Endothelial cell of umbilical vein (primary cell): ENCODE measurements at places on chromosomes 1 and 21. TPM values are rescaled to one million over a fixed set of nuclear protein-coding genes. Genes with fewer than 3 reads are reported as not detected.

- no peak overlapping the region for H3K4me3 ChIP-seq
- DNase-seq: no peak
- H3K4me1 ChIP-seq: no peaks in the 10 kb centered on the region
- H3K27me3 ChIP-seq: no peaks in the 10 kb centered on the region
Measured at GRCh38 chr1:2466270-2466665, 9.8 kb upstream of the PLCH2 start.

DNA sequence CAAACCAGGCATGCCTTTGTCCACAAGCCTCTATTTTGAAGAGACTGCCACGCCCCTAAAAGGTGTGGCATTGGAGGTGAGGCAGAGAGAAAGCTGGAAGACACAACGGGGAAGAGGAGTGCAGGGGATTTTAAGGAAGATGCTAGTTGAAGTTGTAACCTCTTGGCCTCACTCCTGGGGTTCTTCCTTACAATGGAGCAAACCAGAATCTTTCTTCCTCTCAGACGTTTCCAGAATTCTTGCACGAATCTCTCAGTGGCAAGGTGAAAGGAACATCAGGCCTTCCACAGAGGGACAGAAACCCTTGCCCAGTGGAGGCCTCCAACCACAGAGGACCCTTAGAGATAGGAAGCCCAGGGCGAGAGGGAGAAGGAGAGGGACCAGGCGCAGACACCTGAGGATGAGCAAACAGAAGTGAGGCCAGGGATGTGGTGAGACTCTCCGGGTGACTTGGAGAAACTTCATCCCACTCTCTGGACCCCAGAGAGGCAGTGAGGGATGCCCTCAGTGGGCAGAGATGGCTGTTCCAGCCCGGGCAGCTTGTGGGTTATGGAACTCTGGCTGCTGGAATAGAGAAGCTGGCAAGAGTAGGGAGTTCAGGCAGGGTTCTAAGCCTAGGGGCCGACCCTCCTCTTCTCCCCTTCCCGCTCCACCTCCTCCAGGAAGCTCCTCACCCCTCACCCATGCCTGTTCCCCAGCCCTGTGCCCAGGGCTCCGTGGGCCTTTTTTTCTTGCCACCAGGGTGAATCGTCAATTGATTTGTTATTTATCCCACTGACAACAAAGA is 136.8 kb upstream of the RUNX3 start:
- no peaks in the 10 kb centered on the region for H3K27me3 ChIP-seq
- H3K36me3 ChIP-seq: no peaks in the 10 kb centered on the region
- no peaks in the 10 kb centered on the region for H3K4me1 ChIP-seq
- H3K27ac ChIP-seq: no peak overlapping the region

C1orf94 gene
- total RNA-seq: not detected in 2 replicates

DNA sequence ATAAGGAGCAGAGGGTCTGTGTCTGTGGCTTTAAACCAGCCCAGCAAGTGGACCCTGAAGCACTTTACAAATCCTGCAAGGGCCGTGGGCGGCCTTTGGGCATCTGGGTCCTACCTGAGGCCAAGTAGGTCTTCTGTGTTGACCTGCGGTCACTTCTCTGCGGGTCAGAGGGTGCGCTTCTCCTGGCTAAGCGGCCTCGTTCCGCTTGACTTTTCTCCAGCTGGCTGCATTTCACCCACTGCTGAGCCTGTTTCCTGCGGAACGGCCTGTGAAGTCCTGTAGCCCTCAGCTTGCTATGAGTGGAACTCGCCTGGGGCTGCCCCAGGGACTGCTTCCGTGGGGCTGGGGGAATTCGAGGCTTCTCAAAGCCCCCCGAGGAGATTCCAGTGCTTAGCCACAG is 43.3 kb downstream of the SLC37A1 start:
- no peak overlapping the region for H3K4me3 ChIP-seq
- no peaks in the 10 kb centered on the region for H3K4me1 ChIP-seq
- no peak overlapping the region for H3K27ac ChIP-seq
- no peaks in the 10 kb centered on the region for H3K36me3 ChIP-seq
- no peak for DNase-seq
- H3K27me3 ChIP-seq: no peaks in the 10 kb centered on the region

DNA sequence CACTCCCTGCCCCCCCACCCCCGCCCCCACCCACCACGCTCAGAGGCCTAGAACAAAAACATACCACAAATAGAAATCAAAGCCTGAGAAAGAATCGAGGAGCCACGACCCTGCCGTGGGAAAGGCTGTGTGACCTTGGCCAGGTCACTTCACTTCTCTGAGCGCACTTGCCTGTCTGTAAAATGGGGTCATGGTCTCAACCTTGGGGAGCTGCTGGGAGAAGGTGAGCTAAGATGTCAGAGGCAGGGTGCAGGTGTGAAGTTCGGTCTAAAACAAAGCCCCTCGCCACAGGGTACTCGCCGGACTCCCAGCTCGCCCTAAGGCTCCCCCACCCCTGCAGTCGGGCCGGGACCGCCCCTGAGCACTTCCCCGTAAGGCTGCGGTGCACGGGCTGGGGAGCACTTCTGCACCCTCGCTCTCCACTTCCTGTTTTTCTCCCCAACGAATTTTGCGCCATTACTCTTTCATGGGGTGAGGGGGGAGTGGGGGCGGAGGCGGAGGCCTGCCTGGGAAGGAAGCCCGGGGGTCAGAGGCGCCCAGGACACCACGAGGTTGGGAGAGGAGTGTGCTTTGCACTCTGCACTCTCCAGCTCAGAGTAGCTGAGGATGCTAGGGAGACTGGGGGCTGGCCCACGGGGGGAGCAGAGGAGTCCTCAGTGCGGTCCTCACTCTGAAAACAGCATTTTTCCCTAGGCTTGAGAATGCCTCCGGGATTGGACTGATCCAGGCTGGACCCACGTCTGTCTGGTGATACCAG is 21.9 kb upstream of the PIK3CD start:
- H3K36me3 ChIP-seq: no peaks in the 10 kb centered on the region
- H3K27ac ChIP-seq: no peak overlapping the region
- DNase-seq: no peak
- H3K4me1 ChIP-seq: no peaks in the 10 kb centered on the region
- H3K4me3 ChIP-seq: no peak overlapping the region
- H3K27me3 ChIP-seq: no peaks in the 10 kb centered on the region

- H3K27me3 ChIP-seq: no peaks in the 10 kb centered on the region
- H3K4me3 ChIP-seq: no peak overlapping the region
- no peaks in the 10 kb centered on the region for H3K4me1 ChIP-seq
- DNase-seq: no peak
- H3K36me3 ChIP-seq: peaks cover 4% of the 10 kb centered on the region
Measured at GRCh38 chr1:115685029-115685705, 43.4 kb downstream of the VANGL1 start.

DNA sequence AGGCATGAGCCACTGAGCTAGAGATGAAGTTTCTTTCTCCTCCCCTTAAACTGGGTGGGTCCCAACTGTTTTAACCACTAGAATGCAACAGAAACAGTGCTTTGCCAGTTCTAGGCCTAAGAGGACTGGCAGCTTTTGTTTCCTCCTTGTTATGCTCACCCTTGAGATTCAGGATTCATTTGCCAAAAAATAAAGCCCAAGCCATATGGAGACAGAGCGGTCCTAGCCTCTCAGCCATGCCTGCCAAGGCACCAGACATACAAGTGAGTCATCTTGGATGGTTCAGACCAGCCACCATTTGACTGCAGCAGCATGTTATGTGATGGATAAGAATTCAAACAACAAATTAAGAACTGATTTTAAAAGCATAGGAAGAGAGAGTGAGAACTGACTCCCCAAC is 38.1 kb upstream of the STUM start:
- no peak overlapping the region for H3K4me3 ChIP-seq
- peaks cover 5% of the 10 kb centered on the region for H3K27me3 ChIP-seq

CHIA gene
- total RNA-seq: not detected in 2 replicates

GRCh38 chr1:182367926-182368325 is 23.7 kb downstream of the GLUL start:
- DNase-seq: no peak
- H3K27ac ChIP-seq: no peak overlapping the region
- H3K4me3 ChIP-seq: no peak overlapping the region
- H3K4me1 ChIP-seq: no peaks in the 10 kb centered on the region
- peaks cover 5% of the 10 kb centered on the region for H3K27me3 ChIP-seq
- no peaks in the 10 kb centered on the region for H3K36me3 ChIP-seq

DNA sequence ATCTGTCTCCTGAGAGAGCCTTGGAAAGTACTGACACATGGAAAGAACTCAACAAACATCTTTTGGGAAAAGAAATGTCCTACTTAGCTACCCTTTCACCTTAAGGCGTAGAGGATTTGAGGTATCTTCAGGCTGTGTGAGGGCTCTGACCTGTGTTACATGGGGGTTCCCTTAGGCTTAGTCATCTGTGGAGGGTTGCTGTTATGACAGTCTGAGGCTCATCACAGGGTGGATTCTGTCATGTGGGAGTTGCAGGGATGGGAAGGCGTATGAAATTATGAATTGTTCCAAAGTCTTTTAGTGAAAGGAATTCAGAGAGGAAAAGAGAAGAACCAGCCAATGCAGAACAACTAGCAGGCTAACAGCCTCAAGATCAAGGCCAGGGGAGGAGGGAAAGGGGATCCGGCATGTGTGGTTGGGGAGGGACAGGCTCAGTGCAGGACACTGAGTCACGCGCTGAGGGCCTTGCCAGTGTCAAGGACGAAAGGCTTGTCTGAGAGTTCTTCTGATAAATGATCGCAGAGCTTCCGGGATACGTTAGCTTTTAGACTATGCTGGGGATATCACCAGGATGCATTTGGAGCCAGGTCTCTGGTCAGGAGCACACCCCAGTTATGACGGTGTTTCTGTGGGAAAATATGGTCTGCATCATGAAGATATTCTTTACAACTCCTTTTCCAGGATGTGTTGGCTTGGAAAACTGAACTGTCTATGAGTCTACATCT is 24.6 kb upstream of the PLA2G2C start:
- H3K27me3 ChIP-seq: peaks cover 7% of the 10 kb centered on the region
- no peak for DNase-seq
- H3K36me3 ChIP-seq: no peaks in the 10 kb centered on the region
- no peak overlapping the region for H3K4me3 ChIP-seq

DNA sequence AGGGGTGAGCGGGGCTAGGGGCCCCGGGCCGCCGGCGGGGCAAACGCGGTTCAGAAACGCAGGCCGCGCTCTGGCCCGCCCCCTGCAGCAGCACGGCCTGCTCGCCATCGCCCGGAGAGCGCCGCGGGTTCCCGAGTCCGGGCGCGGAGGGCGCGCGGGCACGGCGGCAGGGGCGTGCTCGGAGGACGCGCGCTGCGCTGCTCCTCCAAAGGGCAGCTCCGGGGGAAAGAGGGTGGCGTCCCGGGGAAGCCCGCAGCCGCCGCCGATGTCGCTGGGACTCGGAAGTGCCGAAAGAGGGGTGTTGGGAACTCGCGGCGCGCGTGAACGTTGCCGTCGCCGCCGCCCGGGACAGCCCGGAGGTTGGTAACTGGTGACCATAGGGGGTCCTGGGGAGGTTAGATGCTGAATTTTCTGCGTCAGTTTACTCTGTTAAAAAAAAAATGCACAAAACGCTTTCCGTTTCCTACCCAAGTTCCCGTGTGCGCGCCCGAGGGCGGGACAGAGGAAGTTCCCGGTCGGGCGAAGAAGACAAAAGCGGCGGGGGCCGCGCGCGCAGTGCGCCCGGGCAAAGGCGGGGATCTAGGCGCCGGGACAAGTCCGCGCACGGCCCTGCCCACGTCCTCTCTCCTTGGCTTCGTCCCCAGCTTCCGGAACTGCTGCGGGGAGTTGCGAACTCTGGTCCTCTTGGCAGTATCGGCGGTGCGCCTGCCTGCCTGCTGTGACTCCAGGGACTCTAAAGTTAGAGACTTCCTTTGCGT is at the start of gene HHAT:
HHAT (plus strand) TSS at position 157 of the 758 bp plus-strand sequence. CDS start 20,074 bp downstream, outside the sequence.
- peak; percentile 59 for DNase-seq
- H3K36me3 ChIP-seq: no peaks in the 10 kb centered on the region
- H3K4me1 ChIP-seq: peaks cover 6% of the 10 kb centered on the region
- peak within 1 kb of the TSS; percentile 75 for H3K27ac ChIP-seq

DNA sequence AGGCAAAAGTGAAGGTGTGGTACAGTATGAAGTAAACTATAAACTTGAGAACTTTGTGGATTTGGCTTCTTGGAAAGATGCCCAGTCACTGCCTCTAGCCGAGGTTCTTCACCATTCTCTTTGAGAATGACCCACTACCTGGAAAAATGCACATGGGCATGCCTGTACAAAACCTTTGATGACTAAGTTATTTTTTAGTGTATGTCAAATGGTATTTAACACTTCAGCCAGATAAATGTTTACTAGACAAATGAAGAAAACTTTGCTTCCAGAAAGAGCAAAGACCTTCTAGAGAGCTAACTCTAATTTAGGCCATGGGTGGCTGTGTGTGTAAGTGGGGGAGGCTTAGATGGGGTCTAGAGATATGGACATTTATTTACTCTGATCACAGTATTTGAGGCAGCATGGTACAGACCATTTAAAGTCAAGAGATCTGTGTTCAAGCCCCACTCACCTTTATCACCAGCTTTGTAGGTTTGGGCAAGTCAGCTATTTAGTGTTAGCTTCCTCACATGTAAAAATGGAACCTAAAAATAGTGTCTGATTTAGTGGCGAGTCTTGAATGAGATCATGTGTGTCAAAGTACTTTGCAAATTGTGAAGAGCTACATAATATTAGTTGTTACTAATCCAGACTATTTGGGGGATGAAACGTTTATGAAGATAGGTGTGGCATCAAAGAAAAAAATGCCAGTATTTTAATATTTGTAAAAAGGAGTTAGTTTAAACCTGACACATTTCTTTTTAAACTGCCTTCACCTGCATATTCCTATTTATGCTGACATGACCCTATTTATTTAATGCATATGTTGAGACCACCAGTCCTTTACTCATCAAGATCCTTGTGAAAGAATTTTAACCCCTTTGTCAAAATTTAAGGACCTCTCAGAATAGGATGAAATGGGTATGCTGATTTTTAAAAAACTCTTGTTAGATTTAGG is 20.2 kb downstream of the NFYC start:
- DNase-seq: peak; percentile 42
- H3K27ac ChIP-seq: peak overlapping the region; percentile 22
- peak overlapping the region; percentile 7 for H3K4me3 ChIP-seq
- no peaks in the 10 kb centered on the region for H3K27me3 ChIP-seq

DNA sequence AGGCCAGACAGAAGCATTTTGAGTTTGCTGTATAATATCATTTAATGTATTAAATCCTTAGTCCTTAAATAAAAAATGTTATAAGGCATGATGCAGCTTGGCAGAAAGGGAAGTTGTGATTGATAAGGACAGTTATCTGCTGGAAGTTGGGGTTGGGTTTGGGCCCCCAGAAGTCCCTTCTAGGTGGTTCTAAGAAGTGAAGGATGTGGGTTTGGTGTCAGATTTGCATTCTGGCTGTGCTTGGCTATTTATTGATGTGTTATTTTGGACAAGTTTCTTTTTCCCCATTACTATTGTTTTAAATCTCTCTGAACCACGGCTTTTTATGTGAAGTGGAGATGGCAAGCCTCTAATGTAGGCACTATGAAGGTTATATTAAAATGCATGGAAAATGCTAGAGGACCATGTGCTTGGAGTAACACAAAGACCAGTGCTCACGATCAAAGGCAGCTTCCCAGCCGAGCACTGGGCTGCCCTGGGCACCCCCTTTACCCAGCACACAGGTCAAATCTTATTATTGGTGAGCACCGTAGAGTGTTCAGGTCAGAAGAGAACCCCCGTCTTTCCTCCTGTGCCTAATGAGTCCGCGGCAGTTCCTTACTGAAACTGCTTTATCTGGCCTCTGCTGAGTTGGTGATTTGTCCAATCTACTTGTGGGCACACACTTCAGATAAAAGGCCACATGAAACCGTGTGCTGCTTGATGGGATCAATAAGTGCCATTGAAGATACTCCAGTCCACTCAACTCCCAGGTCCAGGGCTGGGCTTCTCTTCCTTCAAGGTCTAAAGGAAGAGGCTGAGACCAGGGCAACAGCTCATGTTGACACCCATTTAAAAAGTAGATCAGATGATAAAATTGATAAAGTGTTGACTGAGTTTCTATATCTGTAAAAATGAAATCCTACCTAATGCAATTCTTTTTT is 212.0 kb downstream of the PRDM2 start:
- no peaks in the 10 kb centered on the region for H3K36me3 ChIP-seq
- no peak overlapping the region for H3K27ac ChIP-seq

- peak; percentile 62 for DNase-seq
- peaks cover 25% of the 10 kb centered on the region for H3K4me1 ChIP-seq
- H3K36me3 ChIP-seq: no peaks in the 10 kb centered on the region
Measured at GRCh38 chr1:108560874-108561459, 1.1 kb downstream of the EEIG2 start.

SPATA21 gene
- total RNA-seq: not detected in 2 replicates

MATN1 gene
- total RNA-seq: 0.29 TPM in 1 of 2 replicates, not detected in the other
